Activated CD4-positive, alpha-beta T cell treated with anti-CD3 and anti-CD28 coated beads, Interleukin-2, Interleukin-4, amounts not matched to agents 100 ng/mL and 50 ng/mL, durations not matched to agents 16 hours and 8 hours (primary cell): ENCODE measurements at places on chromosomes 3 and 15.

DNA sequence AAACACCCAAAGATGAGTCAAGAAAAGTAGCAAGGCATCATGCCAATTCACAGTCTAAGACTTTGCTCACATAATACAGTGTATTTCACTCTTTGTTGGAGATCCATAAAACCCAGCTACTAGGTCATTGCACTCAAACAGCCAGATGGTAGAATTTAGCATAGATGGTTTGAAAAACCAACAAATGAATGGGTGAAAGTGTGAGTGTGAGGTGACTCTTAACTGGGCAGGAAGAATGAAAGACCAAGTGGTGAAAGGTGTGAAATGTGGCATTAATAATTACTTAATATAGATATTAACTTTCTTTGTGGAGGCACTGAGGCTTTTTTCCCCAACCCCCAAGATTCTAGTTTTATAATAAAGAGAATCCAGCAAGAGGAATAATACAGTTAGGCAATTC lies 159.5 kb downstream of the SQOR start:
- DNase-seq, result no peak

DNA sequence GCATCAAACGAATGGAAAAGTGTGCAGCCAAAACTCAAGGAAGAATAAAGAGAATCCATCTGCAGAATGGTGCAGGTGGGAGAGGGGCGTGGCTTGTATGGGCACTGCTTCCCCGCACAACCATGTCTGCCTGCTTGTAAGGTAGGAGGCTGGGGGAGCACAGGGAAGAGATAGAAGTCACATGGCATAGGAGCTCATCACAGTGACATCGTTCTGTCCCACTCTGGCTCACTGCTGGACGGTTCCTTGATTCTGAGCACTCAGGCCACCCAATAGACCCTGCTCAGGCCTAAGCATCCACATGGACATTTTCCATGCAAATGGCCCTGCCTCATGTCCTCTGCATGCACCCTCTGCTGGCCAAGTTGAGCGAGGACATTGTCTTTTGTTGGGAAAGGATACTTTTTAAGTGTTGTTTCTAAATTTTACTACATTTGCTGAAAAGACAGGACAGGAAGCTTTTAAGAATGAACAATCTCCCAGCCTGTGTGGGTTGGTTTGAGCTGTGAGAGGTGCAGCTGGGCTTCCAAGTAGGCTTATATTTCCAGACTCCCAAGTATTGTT lies 3.1 kb downstream of the MYLK start:
- no peak for DNase-seq

DNA sequence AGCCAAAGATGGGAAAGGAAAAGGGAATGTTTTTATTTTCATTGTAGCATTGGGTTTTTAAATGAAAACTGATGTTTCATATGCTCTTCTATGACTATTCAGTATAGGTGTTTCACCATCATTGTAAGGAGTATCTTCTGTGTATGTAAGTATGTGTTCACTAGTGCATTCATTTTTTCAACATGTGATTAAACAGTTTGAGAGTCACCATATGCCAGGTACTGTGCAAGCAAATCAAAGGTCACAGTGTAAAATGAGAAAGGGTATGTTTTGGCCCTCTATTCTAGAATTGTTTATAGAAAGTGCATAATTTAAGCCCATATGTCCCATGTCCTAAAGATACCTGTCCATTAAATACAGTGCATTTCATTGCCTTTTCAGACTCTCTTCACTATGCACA lies 207.2 kb downstream of the ZBTB20 start:
- DNase-seq, result no peak

DNA sequence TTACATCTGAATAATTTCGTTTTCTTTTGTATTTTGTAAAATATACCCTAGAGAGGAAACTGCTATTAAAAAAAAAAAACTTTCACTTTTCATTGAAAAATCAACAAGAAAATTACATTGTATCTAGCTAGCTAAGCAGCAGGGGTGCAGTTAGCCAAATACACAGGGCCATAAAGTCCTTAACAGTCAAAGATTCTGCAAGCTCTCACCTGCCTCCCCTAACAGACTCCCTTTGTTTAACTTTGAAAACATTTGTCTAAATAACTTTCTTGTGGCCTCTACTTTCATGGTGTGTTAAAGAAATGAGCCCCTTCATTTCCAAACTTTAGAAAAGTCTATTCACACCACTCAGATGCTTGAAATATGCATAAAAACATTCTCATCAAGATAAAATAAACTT lies 23.3 kb downstream of the CBLB start:
- DNase-seq, result no peak

- no peak for DNase-seq
Measured at GRCh38 chr3:1092771-1093170, at the start of gene CNTN6. TSS of gene CNTN6 (plus strand) at chr3:1093024. CDS start at chr3:1148009, 54,985 bp downstream.
